Effector memory CD4-positive, alpha-beta T cell (primary cell): ENCODE measurements at places on chromosomes 3 and 15.

GRCh38 chr3:191170097-191170496, 28.9 kb upstream of the OSTN start:
- DNase-seq: no peak

- DNase-seq: no peak
Observed at GRCh38 chr15:81398456-81398855, 24.4 kb upstream of the TMC3 start.

GRCh38 chr3:188584162-188584529, 430.2 kb downstream of the LPP start:
- no peak for DNase-seq

DNA sequence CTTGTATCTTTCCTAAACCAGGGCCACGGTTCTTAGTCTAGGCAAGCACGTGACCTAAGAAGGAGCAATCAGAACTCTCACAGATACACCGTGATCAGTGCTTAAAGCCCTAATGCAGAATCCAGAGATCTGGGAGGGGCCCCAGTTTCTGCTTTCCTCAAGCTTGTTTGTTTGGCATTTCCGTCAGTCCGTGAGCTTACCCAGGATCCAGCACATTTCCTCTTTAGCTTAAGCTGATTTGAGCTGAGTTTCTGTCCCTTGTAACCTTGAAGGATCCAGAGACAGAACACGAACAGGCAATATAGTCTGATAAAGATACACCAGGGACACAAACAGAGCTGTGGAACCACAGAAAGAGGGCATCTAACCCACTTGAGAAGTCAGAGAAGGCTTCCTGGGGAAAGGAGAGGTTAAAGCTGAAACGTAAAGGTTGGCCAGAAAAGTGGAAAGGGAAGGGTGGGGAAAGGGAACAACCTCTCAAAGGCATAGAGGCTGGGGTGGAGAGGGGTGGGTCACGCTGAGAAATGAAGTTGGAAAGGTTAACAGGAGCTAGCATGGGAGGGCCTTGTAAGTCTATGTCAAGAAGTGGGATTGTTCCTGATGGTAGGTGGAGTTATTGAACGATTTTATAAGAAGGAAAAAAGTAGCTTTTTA, 42.1 kb upstream of the RARB start:
- no peak for DNase-seq
